ENCODE measurements at places on chromosomes 1 and 21. TPM values are rescaled to one million over a fixed set of nuclear protein-coding genes. Genes with fewer than 3 reads are reported as not detected.

Gene TMEM81
- 1.5 TPM for total RNA-seq

DNA sequence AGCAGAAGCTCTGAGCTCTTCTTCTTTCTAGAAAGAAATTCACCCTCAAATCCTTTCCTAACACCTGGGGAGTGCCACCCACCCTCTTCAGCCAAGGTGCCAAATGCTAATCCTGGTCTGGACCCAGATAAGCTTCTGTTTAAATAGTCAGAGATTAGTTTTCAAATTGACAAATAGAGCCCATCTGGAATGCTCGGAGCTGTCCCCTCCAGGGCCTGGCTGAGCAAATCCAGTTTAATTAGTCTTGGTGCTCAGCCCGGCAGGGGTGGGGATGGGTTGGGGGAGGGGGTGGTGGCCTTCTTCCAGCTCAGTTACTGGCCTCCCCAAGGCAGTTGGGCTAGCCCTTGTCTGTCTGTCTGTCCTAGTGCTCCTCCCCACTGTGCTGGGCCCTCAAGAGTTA, 269.5 kb downstream of the GRIK3 start:
- DNase-seq = no peak

GRCh38 chr1:242100921-242101320, 102.0 kb upstream of the MAP1LC3C start:
- DNase-seq = no peak

Gene KCNN3
- 4.9 TPM for total RNA-seq

DNA sequence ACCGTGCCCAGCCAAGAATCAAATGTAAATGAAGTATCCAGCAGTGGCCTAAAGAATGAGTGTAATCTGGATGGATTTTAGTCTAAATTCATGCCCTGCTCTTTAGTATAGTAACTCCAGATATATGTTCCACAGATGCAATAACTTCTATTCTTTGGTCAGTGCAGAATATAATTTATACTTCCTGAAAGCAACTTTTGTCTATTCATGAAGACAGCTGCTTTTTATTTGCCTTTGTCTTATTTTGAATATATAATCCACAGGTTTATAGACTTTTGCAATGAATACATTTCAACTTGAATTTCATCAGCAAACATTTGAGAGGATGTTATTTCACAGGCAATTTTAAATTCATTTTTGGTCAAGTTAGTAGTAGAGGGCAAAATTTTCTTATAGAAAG, 54.4 kb downstream of the CDC42BPA start:
- DNase-seq = no peak

Gene LHX8
- not detected for total RNA-seq

- DNase-seq = peak; percentile 9
These were observed 38.9 kb upstream of the ADARB1 start for GRCh38 chr21:45035477-45035848.
